ENCODE measurements at places on chromosomes 5 and 9.
A peak's percentile ranks its signal among the peaks of the same experiment; 100 is the strongest.

GRCh38 chr5:573976-574375, 38.2 kb upstream of the CEP72 start:
- DNase-seq: no peak

GRCh38 chr9:76657265-76657664, 107.0 kb upstream of the PCA3 start:
- DNase-seq: no peak

DNA sequence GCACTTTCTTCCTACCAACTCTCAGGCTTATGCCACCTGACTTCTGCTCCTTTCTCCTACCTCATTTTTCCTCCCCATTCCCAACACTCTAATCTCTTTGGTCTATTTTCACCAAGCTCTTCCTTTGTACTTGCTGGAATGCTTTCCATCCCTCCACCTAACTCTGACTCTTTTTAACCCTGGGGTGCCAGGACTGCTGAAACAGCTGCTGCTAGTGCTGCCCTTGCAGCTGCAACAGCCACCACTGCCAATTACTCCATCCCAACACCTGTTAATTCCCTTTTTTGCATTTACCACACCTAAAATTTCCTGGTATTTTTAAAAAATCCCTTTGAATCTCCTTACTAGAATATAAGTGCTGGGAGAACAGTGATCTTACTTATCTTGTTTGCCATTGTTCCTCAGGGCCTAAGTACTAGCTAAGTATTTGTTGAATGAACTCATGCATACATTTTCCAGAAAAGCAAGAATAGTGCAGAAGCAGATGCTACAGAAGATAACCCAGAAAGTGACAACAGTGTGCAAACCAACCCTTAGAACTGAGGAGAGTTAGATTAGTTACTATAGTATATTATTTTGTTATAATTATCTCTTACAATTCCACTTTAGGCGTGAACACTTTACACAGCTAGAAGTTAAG, 11.5 kb downstream of the NADK2 start:
- DNase-seq: no peak

DNA sequence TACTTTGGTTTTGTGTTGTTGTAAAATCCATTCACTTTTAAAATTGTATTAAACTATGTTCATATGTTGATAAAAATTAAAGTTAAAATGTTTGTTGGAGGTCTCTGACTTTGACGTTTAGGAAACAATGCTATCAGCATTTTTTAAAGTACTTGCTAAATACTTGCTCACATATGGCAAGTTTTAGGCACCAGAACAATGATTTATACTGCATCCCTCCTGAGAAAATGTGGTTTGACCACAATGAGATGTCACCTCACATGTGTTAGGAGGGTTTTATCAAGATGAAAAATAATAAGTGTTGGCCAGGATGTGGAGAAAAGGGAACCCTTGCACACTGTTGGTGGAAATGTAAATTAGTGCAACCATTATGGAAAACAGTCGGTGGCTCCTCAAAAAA, 180.8 kb downstream of the HSD17B3 start:
- no peak for DNase-seq

- no peak for DNase-seq
These were observed 151.1 kb downstream of the TRPM6 start for GRCh38 chr9:74736646-74737045.

DNA sequence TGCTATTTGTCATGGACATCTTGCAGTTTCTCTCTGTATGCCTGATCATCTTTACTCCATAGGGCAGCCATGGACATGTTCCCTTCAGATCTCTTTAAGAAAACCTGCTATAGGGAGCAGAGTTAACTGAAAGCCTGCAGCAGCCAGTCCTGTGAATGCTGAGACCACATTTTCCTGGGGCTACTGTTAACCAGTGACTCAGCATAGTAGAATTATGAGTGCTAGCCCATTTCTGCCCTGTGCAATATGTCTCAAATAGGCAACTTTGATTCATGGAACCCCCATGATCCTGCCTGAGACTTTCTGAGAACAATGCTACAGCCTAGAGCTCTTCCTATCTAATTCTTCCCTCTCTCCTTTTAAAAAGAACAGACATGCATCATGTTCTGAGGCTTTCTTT, 624.2 kb downstream of the CHSY3 start:
- peak; percentile 35 for DNase-seq

DNA sequence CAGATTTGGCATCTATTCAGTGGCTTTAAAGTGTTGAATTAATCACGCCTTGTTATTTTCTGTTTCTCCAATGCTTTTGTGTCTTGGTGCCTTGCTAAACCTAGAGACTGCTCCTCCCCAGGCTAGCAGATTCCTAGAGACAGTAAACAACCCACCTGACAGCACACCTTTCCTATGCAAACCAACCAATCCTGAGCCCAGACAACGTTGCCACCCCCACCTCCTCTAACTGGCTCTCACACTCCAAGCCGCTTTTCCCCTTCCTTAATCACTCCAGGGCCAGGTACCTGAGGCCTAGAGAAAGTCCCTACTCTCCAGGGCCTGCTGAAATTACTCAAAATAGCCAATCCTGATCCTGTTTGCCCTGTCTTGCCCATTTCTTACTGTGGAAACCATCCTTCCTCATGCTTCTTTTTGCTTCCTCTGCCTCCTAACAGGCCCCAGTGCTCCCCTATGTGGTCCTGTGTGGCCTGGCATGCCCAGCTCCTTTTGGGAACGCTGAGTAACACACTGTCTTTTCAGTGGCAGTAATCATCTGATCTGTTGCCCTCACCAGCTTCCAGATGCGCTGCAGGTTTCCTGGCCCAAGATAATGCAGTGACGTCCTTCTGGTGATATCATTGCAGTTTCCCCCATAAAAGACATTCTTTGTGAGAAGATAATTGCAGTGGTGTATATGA, 53.4 kb downstream of the GAS1 start:
- no peak for DNase-seq
